ENCODE measurements at places on chromosomes 16 and 17.

- DNase-seq: no peak
Measured at GRCh38 chr17:68541816-68542215, 29.6 kb downstream of the PRKAR1A start.

GRCh38 chr16:3566990-3567389 is 10.2 kb downstream of the NLRC3 start:
- DNase-seq: no peak

GRCh38 chr16:8623634-8624033 is 2.1 kb downstream of the METTL22 start:
- DNase-seq: no peak

GRCh38 chr16:22969567-22969966 is 155.6 kb downstream of the HS3ST2 start:
- DNase-seq: no peak

- DNase-seq: no peak
Measured at GRCh38 chr16:7843261-7843660, 510.6 kb downstream of the RBFOX1 start.

- no peak for DNase-seq
Measured at GRCh38 chr16:920717-921116, 50.1 kb downstream of the LMF1 start.

DNA sequence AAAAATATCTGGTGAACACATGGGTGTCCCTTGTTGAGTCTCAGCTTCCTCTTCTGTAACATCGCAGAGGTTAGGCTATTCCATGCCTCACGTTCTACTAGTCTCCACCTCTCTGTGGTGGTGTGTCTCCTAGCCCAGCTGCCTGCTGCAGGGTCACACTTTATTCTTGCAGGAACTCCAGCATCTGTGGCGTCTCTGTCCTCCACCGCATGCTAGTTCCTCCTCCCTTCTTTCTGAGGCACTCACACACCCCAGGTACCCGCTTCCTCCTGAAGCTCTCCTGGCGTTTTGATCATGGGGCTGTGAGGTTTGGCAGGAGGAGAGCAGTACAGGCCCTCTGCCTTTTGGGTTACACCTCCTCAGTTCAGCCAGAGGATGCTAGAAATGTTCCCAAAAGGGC is 9.9 kb upstream of the TEX2 start:
- no peak for DNase-seq

- no peak for DNase-seq
Measured at GRCh38 chr16:85286951-85287814, 174.9 kb upstream of the CIBAR2 start.

DNA sequence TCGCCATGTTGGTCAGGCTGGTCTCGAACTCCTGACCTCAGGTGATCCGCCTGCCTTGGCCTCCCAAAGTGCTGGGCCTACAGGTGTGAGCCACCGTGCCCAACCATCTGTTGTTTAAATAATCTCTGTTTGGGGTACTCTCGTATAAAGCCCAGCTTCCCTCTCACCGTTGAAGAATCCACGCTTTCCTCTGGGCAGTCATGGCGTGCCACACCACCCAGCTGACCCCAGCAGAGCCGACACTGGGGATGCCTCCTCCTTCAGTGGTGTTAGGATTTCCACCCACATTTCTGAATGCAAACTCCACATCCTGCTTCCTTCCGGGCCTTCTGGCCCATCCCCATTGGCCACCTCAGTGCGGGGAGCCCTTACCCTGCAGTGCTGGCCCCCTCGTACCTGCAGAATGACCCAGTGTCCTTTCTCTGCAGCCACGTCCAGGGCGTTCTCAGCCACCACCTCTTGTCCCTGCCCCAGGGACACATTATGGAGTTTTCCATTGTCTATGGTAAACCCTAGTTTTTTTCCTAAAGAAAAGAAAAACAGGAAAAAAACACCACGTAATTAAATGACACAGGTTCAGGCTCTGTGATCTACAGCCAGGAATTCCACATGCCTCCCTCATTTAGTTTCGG is 60.4 kb downstream of the PGS1 start:
- DNase-seq: no peak

- no peak for DNase-seq
Measured at GRCh38 chr16:84597931-84598351, 19.9 kb downstream of the COTL1 start.
